ENCODE measurements at places on chromosomes 3 and 15.

DNA sequence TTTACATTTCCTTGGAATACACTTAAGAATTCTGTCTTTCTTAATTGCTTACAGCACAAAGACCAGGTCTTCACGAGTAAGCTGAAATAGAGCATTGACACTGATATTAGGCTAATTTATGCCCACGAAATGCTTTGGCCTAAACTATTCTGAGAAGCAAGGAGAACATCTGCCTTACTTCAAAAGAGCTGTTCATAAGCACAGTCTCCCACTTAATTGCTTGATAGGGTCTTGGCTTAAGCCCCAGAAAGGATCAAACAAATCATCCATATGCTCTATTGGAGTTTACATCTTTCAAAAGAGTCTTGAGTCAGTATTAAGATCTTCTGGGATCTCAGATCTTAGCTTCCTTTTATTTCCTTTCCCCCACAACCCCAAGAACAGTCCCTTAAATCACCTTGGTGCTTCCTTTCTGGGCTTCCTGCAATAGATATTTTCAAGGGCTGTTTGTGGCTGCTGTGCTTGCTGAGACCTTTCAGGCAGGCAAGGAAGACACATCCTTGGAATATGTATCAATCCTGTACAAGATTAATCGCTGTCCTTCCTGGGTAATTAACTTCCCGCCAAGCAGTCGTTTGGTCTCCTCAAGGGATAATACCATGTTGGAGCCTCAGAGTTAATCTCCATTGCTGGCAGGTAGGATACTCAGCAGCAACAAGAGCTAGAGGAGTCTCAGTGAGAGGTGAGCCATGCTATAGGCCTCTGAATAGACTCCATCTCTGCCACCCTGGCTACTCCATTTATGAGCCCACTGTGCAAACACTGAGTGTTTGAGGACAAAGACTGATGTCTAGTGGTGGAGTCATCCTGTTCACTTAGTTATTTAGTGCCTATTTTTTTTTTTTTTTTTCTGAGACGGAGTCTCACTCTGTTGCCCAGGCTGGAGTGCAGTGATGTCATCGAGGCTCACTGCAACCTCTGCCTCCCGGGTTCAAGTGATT is 37.1 kb downstream of the TMEM158 start:
- DNase-seq, result no peak

DNA sequence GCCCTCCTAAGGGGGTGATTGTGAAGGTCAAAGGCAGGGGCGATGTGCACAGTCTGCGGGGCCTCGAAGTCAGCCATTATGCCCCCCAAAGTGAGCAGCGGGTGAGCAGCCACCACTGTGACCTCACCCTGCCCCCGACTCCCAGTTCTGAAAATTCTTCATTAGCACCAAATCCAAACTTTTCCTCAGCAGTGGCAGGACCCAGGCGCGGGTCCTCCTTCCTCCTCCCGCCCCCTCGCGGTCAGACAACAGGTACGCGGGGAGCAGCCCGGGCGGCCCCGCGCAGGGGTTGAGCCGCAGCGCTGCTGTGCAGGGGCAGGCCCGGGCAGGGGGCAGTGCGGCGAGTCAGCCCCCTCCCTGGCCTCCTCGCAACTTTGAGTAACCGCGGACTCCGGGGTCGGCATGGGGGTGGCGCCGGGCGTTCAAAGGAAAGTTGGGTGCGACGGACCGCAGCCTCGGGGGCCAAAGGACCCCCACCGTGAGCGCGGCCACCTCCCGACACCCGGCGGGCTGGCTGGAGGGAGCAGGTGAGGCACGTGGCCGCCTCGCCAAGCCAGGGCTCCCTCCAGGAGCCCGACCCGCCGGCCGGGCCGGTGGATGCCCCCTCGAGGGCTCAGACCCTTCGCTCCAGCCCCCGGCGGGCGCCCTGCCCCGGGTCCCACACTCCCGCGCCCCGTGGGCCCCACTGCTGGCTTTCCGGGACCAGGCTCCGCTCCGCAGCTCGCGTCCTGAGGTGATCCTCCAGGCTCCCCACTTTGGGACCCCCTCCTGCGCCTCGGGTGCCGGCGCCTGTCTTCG is 49.4 kb upstream of the CCDC174 start:
- no peak for DNase-seq

DNA sequence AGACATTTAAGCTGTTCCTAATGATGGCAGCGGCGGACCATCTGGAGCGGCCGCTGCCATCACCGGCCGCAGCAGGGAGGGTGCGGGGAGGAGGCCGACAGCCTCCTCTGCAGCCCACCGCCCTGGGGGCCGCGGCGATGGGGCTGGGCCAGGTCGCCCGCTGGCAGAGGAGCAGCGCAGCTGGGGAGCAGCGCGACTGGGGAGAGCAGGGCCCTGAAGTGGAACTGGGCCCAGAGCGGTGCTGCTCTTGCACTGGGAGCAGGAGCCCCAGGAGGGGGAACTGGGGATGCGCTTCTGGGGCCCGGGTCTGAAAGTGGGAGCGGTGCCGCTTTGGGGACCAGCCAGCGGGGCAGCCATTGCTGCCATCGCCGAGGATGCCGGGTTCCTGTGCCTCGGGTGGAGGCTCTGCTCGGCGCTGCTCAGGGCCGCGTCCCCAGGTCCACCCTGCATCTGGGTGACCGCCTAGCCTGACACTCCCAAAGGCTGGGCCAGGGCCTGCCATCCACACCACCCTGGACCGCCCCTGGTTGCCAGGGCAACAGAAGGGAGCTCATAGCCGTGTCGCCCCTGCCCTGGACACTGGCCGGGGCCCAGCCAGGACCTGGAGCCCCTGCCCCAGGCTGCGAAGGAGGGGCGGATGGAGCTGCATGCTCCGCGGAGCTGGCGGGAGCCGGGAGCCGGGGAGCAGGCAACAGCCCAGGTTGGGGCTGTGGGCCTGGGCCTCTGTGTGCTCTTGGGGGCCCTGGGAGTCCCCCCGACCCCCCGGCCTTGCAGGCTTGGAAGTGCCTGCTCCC is 15.5 kb upstream of the PLA2G4E start:
- DNase-seq, result no peak

- no peak for DNase-seq
Observed at GRCh38 chr15:42148808-42149492, 7.5 kb downstream of the PLA2G4F start.

- DNase-seq, result no peak
Observed at GRCh38 chr3:86554383-86554782, 436.6 kb downstream of the VGLL3 start.

DNA sequence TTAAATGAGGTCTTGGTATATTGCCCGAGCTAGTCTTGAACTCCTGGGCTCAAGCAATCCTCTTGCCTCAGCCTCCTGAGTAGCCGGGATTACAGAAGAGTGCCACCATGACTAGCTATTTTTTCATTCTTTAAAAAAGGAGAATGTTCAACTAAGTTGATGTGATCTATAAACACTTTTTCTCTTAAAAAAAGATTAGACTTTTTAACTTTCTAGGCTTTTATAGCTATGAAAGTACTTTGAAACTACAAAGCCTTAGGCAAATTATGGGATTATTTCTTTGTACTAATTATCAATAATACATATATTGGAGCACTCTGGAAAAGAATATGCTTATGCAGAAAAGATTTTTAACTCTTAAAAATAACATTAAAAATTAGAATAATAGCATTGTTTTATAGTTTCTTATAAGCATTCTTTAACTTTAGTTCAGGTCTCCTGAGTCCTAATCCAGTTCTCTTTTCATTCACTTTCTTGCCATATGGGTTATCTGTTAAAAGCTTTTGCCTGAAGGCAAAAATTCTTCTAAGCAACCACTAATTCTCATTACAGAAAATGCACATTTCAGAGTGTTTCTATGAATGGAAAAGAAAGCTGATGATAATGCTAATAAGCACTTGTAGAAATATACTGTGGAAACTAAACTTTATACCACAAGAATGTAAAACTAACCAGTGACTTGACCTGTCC is 87.8 kb downstream of the DPPA2 start:
- DNase-seq, result no peak

DNA sequence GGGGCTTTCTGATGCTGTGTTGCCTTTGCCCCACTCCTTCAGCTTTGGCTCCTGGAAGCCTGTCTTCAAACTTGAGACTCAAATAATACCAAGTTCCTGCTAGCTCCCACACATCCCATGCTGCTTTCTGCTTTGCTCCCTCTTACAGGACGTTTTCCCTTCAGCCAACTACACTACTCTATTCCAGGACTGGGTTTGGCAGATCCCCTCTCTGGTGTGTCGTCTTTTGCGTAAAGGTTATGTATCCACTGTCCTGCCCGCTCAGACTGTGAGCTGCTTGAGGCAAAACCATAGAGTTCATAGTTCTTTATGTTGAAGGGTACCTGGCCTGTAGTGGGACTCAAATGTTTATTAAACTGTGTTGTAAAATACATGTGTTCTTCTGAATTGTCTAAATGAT is 25.4 kb downstream of the PPP2R3A start:
- no peak for DNase-seq

DNA sequence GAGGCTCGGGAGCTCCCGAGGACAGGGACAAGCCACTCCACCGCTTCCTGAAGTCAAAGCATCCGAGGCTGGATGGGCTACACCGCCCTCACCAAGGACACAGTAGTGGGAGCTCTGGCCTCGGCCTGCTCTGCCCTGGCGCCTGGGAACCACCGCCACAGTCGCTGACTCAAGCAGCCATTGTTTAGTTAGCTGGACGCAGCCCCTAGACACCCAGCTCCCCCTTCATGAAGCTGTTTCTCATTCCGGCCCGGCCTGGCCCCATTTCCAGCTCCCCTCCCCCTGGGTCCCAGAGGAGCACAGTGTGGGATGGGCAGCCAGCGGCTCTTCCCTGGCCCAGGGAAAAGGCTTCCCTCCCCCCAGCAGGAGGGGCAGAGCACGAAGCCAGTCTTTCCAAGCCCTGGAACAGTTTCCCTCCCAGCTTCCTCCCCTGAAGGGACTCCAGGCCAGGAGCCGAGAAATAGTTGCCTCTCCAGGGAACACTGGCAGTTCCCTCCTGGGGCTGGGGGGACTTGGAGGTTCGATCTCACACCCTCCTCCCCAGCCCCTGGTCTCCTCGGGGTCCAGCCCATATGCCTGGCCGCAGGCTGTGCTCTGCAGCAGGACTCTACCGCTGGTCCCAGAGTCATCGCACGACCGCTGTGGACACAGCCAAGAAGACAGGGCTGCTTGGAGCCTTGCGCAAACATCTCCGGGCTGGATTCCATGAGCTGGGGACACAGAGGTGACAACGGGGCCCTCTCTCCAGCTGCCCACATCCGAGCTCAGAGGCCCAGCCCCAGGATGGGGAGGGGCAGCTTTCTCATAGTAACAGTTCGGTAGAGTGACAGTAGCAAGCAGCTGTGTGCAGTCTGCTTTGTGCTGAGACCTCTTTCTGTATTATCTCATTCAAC is 10.0 kb downstream of the PLXND1 start:
- DNase-seq, result peak; percentile 84

DNA sequence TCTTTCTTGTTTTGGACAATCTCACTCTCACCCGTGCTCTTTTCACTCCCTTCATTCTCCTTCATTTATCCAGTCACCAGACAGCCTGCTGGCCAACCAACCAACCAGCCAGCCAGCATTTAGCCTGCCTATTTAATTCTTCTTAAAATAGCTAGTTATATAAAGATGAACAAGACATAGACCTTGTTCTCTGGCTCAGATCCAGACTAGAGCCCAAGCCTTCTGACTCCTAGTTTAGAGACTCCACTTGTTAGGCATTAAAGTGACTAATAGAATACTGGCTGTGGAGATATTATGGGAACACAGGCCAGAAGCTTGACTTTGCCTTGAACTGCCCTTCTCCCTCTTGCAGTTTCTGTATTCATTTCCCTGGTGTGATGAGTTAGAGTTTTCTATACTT is 215.3 kb upstream of the THRB start:
- DNase-seq, result no peak

GRCh38 chr15:99916668-99917223 is 183.5 kb upstream of the LYSMD4 start:
- DNase-seq, result no peak

DNA sequence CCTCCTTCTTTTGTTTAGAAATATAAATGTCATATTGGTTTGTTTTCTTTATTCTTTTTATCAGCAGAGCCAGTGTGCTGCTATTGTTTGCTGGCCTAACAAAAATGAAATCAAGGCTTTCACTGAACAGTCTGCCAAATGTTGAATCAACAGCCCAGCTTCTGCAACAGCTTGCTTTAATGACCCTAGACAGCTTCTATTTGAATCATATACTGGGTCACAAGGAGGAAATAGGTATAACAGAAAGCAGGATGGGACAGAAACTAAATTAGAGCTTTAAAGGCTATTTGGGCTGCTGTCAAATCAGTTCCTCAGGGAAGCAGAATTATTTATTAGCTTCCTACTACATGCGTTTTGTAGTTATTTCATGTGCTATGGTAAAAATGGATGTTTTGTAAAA is 12.1 kb upstream of the DNAJC13 start:
- no peak for DNase-seq

DNA sequence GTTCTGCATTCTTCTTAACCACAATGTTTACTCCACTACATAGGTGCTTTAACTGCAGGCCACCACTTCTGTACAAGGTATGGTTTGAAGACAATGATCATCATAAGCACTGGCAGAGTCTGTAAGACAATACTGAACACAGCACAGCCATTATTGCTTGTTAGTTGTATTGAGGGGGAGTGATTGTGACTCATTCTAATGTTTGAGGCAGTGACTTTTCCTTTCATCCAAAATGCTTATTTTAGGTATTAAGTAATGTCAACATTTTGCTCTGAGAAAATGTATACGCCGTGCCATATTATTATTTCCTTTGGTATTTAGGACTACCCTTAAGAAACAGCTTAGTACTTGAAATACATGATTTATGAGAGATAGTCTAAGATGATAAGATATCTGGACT is 618.2 kb upstream of the ZNF717 start:
- DNase-seq, result no peak

GRCh38 chr15:83299462-83299861 is 15.0 kb upstream of the BNC1 start:
- no peak for DNase-seq

- no peak for DNase-seq
Observed at GRCh38 chr15:92772061-92772460, 116.5 kb upstream of the FAM174B start.

DNA sequence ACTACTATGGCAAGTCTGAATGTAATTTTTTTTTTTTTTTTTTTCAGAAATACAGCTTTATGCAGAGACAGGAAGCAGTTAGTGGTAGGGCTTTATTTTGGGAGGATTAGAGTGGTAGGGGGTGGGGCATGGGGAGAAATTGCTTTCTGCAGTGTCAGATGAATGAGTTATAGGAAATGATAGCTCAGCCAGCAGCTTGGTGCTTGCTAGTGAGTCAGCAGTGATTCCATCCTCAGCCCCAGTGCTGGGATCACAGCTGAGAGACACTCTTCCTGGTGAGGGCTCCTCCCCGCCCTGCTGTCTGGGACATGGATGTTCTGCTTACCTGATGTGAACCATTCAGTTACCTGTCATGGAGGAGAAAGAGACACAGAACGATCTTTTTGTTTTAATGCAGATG is 39.6 kb downstream of the SEMA6D start:
- no peak for DNase-seq

DNA sequence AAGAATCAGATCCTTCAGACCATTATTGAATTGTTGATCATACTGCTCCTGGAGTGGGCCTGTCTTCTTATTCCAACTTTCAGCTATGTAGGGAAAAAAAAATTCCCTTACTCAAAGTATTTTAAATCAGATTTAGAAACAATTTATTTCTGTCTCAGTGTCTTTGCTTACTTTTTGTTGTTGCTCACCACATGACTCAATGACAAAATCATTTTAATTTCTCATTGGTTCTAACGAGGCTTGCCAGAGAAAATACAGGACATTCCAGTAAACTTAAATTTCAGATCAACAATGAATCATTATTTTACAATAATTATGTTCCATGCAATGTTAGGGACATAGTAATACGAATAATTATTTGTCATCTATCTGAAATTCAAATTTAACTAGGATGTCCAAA is 748.5 kb upstream of the CBLB start:
- DNase-seq, result no peak

- peak; percentile 54 for DNase-seq
Observed at GRCh38 chr3:14688525-14688924, 13.6 kb downstream of the C3orf20 start.

- DNase-seq, result no peak
Observed at GRCh38 chr15:79003896-79004295, 59.0 kb upstream of the CTSH start.

All from Kasumi-1 (cell line).